Activated T-helper 2 cell treated with anti-CD3 and anti-CD28 coated beads, Interferon-gamma antibody, Interleukin-2, Interleukin-4, amounts not matched to agents 10 μg/mL and 5 μg/mL and 100 μg/mL, durations not matched to agents 14 hours and 24 hours and 36 hours (primary cell): ENCODE measurements at places on chromosomes 13 and 19.

GRCh38 chr13:52916486-52916990, 68.1 kb upstream of the PCDH8 start:
- no peaks in the 10 kb centered on the region for H3K27me3 ChIP-seq
- H3K4me1 ChIP-seq, result no peaks in the 10 kb centered on the region
- H3K36me3 ChIP-seq, result no peaks in the 10 kb centered on the region
- no peak overlapping the region for H3K4me3 ChIP-seq
- no peak overlapping the region for H3K27ac ChIP-seq

GRCh38 chr13:70788074-70788473, 679.8 kb upstream of the KLHL1 start:
- no peaks in the 10 kb centered on the region for H3K4me1 ChIP-seq
- DNase-seq, result no peak
- H3K27ac ChIP-seq, result no peak overlapping the region

- no peak overlapping the region for H3K27ac ChIP-seq
- H3K4me1 ChIP-seq, result no peaks in the 10 kb centered on the region
- H3K4me3 ChIP-seq, result no peak overlapping the region
- no peaks in the 10 kb centered on the region for H3K27me3 ChIP-seq
These were observed 31.1 kb upstream of the CYP2S1 start for GRCh38 chr19:41161903-41162302.

DNA sequence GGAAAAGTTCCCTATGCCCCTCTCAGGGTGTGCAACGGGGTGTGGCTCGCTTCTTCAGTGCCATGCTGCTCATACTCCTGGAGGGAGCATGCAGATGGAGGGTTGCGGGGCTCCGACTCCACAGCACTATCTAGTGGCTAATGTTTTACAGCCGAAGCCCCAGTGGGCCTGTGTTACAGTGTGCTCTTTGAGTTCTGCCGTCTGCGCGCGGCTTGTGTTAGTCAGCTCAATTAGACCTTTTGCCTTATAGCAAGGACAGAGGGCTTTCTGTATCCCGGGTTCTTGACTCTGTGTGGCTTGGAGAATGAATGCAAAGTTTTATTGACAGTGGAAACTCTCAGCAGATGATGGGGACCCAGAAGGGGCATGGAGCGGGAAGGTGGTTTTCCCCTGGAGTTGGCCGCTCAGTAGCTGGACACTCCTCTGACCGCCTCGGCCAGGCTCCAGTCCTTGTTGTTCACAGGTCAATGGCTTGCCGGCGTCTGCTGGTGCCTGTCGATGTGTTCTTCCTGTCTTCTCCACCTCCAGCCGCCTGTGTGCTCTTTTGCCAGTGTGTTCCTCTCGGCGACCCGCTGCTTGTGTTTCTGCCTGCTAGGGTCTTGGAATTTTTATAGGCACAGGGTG, 383.4 kb downstream of the LMO7 start:
- no peaks in the 10 kb centered on the region for H3K36me3 ChIP-seq
- no peak overlapping the region for H3K4me3 ChIP-seq
- peaks cover 1% of the 10 kb centered on the region for H3K27me3 ChIP-seq
- H3K4me1 ChIP-seq, result no peaks in the 10 kb centered on the region

- no peak for DNase-seq
- H3K4me3 ChIP-seq, result no peak overlapping the region
- no peaks in the 10 kb centered on the region for H3K36me3 ChIP-seq
- no peaks in the 10 kb centered on the region for H3K27me3 ChIP-seq
These were observed 385.8 kb downstream of the ITGBL1 start for GRCh38 chr13:101838323-101838722.

DNA sequence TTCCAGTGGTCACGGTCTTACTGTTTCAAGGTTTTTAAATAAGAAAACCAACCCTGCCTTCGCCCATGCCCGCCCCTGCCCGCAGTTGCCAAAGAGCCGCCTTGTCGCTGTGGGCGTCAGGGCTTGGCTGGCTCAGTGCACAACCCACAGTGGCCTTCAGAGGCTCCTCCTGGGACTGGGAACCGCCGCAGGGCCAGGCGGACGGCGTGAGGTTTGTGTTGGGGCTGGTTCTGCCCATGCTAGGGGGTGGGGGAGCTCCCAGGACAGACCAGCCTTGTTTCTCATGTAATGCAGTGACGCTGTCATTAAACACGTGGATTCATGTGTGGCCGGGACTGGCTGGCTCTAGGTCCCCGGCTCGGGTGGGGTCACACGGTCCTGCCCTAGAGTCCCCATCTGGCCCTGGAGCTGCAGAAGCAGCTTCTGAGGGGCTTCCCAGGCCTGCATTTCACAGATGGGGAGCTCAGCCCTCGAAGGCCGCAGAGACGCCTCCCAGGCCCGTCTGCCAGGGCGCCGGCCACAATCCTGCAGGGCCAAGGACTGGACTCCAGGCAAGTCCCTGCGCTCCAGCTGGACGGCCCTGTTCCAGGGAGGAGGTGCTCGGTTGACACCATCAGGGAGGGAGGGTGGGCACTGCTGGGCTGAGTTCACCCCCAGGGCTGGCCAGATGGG, 2.4 kb upstream of the TEKTIP1 start:
- no peak overlapping the region for H3K27ac ChIP-seq
- no peaks in the 10 kb centered on the region for H3K4me1 ChIP-seq
- no peak for DNase-seq
- H3K36me3 ChIP-seq, result peaks cover 50% of the 10 kb centered on the region
- H3K4me3 ChIP-seq, result no peak overlapping the region

DNA sequence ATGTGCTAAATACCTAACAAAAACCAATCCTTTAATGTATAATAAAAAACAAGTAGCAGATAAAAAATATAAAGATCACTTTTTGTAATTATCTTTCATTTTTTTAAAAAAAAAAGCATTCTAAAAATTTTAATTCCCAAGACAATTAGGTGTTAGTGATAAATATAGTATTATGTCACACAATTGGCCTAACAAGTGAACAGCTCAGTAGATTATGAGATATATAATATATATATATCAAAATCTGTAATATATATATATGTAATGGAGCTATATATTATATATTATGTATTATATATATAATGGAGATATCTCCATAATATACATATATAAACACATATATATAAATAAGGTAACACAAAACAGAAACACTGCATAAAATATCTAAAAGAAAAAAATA, 1531.1 kb upstream of the MIR17HG start:
- no peak for DNase-seq
- H3K36me3 ChIP-seq, result no peaks in the 10 kb centered on the region
- H3K27ac ChIP-seq, result no peak overlapping the region
- no peak overlapping the region for H3K4me3 ChIP-seq

- H3K4me1 ChIP-seq, result peaks cover 6% of the 10 kb centered on the region
- peaks cover 44% of the 10 kb centered on the region for H3K27me3 ChIP-seq
- H3K4me3 ChIP-seq, result no peak overlapping the region
- no peaks in the 10 kb centered on the region for H3K36me3 ChIP-seq
- H3K27ac ChIP-seq, result no peak overlapping the region
These were observed 49.2 kb downstream of the EFNB2 start for GRCh38 chr13:106486287-106486686.

DNA sequence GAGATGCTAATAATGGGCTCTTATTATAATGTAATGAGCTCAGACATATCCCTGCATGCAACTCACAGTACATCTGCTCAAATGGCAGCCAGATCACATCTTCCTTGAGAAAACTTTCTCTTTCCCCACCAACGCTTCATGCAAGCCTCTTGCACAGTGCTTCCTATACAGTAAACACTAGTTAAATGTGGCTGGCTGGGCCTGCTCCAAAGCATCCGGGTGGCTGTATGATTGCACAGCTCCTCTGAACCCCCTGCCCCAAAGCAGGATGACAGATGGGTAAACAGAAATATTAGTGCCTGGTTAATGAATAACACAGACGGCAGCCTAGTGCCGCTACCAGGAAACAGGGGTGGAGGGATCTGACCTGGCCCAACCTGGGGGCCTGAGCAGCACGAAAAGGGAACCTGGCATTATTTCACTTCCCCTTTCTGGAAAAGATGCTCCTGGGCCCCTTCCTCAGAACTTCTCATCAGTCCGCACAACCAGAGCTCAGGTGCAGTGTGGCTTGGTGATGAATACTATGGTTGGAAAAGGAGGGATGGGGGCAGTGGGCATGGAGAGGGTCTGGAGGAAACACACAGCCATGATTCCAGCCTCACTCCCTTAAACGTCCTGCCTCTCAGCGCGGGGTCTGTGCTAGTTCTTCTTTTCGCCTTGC, 10.8 kb downstream of the FFAR2 start:
- no peak overlapping the region for H3K27ac ChIP-seq
- no peak for DNase-seq
- no peaks in the 10 kb centered on the region for H3K36me3 ChIP-seq
- H3K4me1 ChIP-seq, result peaks cover 51% of the 10 kb centered on the region
- no peak overlapping the region for H3K4me3 ChIP-seq

DNA sequence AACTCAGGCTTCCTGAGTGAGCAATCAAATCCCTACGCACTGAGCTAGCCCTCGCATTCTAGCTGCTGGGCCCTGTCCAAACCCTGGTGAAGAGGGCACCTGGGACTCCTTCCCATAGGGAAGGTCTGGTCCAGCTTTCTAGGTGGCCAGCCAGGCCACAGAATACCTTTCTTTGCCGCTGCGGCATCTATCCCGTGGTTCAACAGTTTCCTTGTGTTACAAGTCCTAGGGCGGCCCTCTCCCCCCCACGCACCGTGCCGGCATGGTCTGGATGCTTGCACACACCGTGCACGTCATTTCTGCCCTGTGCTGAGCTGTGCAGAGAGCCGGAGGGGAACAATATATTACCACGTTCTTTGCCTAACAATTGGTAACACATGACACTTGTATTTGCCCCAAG, 164.6 kb upstream of the TSHZ3 start:
- no peaks in the 10 kb centered on the region for H3K4me1 ChIP-seq
- no peak for DNase-seq
- no peaks in the 10 kb centered on the region for H3K36me3 ChIP-seq
- no peak overlapping the region for H3K4me3 ChIP-seq

GRCh38 chr13:31264151-31264550, 64.4 kb downstream of the B3GLCT start:
- H3K36me3 ChIP-seq, result no peaks in the 10 kb centered on the region
- H3K27me3 ChIP-seq, result no peaks in the 10 kb centered on the region
- DNase-seq, result no peak
- no peak overlapping the region for H3K27ac ChIP-seq
- no peaks in the 10 kb centered on the region for H3K4me1 ChIP-seq

- DNase-seq, result no peak
- H3K27me3 ChIP-seq, result peaks cover 2% of the 10 kb centered on the region
- H3K27ac ChIP-seq, result no peak overlapping the region
- no peak overlapping the region for H3K4me3 ChIP-seq
These were observed 279.6 kb downstream of the KLF5 start for GRCh38 chr13:73338389-73338788.

DNA sequence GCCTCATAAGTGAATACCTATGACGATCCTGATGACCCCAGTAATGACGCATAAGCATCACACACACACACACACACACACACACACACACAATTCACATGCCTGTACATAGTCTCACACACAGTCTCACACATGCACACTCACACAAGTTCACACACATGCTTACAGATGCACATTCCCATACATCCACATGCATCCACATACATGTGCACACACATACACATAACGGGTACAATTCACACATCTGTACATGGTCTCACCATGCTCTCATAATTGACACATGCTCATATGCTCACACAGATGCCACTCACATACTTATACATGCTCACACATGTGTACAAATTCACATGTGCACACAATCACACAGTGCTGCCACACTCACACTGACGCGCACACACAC, 105.7 kb upstream of the VSTM2B start:
- no peaks in the 10 kb centered on the region for H3K4me1 ChIP-seq
- H3K4me3 ChIP-seq, result no peak overlapping the region
- no peaks in the 10 kb centered on the region for H3K36me3 ChIP-seq
- no peak for DNase-seq
- no peak overlapping the region for H3K27ac ChIP-seq

DNA sequence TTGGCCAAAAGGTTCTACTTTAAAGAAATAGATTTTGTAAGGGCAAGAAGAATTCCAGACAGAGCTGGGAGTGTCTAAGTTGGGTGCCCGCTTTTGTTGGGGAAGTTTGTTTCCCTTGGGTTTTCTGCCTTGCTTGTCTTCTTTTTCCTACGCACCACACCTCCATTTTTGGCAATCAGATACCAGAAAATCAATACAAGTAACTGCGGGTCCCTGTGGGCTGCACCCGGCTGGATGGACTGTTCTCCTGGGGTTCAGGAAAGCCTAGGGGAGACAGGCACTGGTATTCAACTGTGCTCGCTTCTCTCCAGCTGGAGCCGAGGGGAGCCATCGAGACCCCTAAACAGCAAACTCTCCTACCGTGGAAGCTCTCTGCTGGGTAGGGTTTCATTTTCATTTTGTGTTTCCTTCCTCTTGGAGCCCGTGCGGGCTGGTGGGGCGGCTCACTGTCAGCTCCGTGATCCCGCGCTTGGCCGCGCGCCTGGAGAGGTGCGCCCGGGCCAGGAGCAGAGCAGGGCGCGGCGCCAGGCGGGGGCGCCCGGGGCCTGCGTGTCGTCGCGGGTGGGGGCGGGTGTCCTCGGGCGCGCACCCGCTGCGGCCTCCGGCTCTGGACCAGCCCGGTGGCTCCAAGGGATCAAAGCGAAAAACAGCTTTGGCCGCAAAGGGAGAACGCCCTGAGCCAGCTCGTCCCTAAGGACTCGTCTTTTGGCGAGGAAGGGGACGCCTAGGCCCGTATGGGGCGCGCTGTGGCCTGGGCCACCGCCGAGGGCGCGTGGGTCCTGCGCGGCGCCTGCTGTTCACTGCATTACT, 347.2 kb downstream of the ZNF536 start:
- peak overlapping the region; percentile 72 for H3K4me3 ChIP-seq
- peaks cover 9% of the 10 kb centered on the region for H3K27me3 ChIP-seq
- H3K27ac ChIP-seq, result no peak overlapping the region
- H3K36me3 ChIP-seq, result no peaks in the 10 kb centered on the region
- peak; percentile 14 for DNase-seq
- H3K4me1 ChIP-seq, result peaks cover 4% of the 10 kb centered on the region

DNA sequence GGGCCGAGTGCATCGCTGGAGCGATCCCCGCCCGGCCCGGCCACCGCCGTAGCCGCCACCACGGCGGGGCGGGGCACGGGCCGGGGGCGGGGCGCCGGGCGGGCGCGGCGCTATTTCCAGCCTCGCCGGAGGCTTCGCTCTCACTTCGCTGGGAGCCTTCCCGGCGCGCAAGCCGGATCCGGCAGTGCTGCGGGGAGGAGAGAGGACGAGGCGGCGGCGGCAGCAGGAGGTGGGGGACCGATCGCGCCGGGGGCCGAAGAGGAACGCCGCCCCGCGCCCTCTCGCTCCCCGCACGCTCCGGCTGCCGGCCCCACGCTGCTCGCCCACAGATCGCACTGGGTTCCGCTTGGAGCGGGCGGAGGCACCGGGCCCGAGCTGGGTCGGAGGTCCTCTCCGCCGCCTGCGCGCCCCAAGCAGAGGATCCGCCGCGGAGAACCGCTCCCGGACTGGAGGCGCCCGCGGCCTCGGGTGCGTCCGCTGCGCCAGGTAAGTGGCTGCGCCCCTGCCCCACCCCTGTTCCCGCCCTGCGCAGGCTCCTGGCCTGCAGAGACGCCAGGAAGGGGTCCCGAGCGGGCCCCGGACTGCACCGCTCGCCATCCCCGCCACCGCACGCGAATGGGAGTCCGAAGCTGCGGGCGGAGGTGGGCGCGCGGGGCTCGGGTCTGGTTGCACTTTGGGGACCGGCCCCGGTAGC, at the start of gene CHST8:
Gene CHST8, plus strand, starts transcription at position 143 of the 694 bp plus-strand sequence. CDS start 67,309 bp downstream, outside the sequence.
- H3K4me1 ChIP-seq, result no peaks in the 10 kb centered on the region
- no peak for DNase-seq
- H3K4me3 ChIP-seq, result no peak within 1 kb of the TSS
- H3K36me3 ChIP-seq, result no peaks in the 10 kb centered on the region
- peaks cover 33% of the 10 kb centered on the region for H3K27me3 ChIP-seq
- H3K27ac ChIP-seq, result no peak within 1 kb of the TSS
